ENCODE measurements at places on chromosomes 2 and 18. TPM values are rescaled to one million over a fixed set of nuclear protein-coding genes. Genes with fewer than 3 reads are reported as not detected.

DYNAP gene
- not detected for total RNA-seq

PTGR3 gene
- 27.3 TPM for total RNA-seq

FAM110C gene
- 2.2 TPM for total RNA-seq

- ATAC-seq = no peak
Measured at GRCh38 chr2:7432436-7432835, 515.2 kb downstream of the RNF144A start.

DNA sequence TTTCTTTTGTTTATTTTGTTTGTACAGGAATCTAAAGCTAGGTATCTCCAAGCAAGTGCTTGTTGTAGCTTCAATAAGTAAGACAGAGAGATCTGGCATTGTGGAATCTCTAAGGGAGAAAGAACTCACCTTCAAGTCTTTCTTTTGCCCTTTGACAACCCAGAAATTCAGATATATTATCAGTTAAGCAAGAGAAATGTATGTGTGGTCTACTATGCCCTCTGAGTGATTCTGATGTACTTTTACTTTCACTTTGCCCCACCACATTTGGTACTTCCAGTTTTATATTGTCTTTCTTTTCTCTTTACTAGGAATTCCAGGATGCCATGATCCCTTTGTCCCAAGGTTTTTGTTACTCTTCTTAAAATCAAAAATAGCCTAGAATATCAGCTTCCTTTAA is 259.6 kb upstream of the PIK3C3 start:
- no peak for ATAC-seq

Data from activated T-helper 17 cell treated with anti-CD3 and anti-CD28 coated beads, Interleukin-2, amount 50 U/mL, for 72 hours (primary cell).